Retina (tissue), 1 donor: ENCODE measurements at places on chromosomes 11 and 22.

- peak; percentile 86 for DNase-seq
Observed at GRCh38 chr11:17277024-17277584, 565 bp downstream of the NUCB2 start.

DNA sequence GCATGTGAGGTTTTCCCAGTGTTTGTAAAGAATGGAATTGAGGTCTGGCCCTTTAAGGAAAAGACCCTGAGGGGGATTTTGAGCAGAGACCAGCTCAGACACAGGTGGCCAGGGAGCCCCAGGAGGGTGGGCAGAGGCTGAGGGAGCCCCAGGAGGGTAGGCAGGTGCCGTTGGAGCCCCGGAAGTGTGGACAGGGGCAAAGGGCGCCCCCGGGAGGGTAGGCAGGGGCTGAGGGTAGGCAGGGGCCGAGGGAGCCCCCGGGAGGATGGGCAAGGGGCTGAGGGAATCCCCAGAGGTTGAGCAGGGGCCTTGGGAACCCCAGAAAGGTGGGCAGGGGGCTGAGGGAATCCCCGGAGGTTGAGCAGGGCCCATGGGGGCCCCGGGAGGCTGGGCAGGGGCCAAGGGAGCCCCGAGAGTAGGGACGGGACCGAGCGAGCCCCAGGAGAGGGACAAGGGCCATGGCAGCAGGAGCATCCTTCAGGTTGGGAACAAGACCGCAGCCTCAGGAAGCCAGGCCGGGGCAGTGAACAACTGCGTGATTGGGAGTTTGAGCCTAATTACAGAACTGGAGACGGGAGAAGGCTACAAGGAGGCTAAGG, 292.0 kb downstream of the BRD1 start:
- no peak for DNase-seq

DNA sequence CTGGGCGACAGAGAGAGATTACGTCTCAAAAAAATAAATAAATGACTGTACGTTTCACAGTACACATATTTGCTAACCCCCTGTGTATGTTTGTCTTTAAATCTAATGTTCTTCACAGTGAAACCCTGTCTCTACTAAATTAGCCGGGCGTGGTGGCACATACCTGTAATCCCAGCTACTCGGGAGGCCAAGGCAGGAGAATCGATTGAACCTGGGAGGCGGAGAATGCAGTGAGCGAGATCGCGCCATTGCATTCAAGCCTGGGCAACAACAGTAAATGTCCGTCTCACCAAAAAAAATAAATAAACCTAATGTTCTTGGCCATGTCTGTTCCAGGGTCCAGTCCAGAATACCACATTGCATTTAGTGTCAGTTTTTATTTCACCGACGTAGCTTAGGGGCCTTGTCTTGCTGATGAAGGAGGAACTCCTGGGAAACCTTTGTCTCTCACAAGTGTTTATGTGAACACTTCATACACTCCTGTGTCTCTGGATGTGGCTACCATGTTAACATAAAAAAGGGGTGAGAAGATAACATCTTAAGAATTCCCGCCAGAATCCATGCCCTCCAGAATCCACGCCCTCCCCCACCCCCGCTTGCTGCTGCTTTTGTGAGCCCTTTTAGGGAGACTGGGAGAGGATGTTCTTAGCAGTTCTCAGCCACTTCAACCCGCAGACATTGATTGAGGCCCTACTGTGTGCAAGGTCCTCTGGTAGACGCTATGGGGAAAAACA, 5.0 kb upstream of the SERHL2 start:
- no peak for DNase-seq

- no peak for DNase-seq
Observed at GRCh38 chr11:112222303-112222702, 3.9 kb upstream of the PTS start.

GRCh38 chr11:108561535-108561991, 32.0 kb downstream of the EXPH5 start:
- no peak for DNase-seq

- DNase-seq: peak; percentile 30
Observed at GRCh38 chr11:17650127-17650911, 69.1 kb upstream of the MYOD1 start.

GRCh38 chr11:104846216-104846615, 52.0 kb downstream of the CASP12 start:
- no peak for DNase-seq
